Mucosa of gallbladder (tissue), 1 donor: ENCODE measurements at places on chromosomes 16 and 17. TPM values are rescaled to one million over a fixed set of nuclear protein-coding genes. Genes with fewer than 3 reads are reported as not detected.

The RND2 gene
- 2.8 TPM for total RNA-seq

The YBX2 gene
- 1.4 TPM for total RNA-seq

The KRTAP4-1 gene
- not detected for total RNA-seq

The TEKT1 gene
- not detected for total RNA-seq

The CCL7 gene
- total RNA-seq, result not detected

DNA sequence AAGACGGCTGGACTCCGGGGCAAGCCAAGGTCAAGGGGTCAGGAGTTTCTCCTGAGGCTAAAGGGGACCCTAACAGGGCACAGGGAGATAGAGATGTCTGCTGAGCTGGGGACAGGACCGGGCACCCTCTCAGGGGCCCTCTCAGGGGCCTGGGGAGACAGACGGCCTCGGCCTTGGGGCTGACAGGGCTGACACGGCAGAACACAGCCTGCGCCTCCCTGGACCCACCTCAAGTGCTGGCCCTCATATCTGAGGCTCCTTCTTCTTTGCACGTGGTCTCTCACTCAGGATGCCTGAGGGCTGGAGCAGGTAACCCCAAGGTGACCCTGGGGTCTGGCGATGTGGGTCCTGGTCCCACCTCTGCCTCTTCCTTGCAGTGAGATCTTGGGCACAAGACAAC lies 186.9 kb upstream of the TNRC6C start:
- DNase-seq, result no peak

DNA sequence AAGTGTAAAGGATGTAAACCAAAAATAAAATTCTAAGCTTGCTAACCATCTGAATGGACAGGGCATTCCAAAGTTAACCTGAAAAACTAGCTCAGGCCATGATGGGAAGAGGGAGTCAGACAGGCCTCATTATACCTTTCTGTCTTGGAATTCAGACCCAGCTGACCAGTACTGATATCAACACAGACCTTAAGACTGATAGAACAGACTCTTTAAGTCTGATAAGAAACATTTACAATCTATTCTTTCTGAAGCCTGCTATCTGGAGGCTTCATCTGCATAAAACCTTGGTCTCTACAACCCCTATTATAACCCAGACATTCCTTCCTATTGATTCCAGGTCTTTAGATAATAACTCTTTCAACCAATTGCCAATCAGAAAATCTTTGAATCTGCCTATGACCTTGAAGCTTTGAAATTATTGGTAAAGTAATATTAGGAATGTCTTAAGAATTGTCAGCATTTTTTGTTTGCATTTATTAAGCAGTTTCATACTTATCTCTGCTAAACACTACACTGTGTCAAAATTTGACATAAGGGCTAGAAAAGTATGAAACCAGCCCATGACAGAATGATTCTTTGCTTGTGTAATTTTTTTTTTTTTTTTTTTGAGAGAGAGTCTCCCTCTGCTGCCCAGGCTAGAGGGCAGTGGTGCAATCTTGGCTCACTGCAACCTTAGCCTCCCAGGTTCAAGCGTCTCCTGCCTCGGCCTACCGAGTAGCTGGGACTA lies 12.9 kb upstream of the PRSS54 start:
- no peak for DNase-seq

DNA sequence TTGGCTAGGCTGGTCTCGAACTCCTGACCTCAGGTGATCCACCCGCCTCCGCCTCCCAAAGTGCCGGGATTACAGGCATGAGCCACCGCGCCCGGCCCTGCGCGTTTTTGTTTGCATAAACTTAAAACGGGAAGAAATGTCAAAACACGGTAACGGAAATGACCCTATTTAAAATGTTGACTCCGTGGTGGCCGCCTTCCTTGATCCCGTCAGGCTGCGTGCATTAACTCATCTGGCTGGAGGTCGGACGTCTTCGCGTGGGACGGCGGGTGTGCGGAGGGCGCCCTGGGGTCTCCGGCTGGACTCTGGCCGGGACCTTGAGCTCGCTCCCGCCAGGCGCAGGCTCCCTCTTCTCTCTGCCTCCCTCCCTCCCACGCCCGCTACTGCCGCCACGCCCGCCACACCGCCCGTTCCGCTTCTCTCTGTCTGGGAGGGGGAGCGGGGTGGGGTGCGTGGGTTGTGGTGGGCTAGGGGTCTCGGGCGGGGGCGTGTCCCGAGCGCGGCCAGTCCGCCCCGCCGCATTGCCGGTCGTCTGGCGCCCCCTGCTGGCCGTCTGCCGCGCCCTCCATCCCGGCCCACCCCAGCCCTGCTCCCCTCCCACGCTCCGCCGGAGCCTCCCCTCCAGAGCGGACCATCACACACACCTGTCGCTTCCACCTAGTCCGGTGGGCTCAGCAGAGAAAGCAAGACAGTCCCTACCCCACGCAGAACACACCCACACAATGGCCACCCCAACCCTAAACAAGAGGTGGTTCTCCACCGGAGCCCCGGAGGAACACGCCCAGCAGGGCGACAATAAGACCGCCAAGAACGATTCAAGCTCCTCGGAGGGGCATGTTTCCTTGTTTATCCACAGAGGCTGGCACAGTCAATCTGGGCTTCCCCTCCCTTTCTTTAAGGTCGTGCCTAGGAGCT lies 1.2 kb upstream of the CCDC42 start:
- peak; percentile 63 for DNase-seq

- no peak for DNase-seq
Measured at GRCh38 chr16:168424-168823, 2.6 kb downstream of the HBM start.

DNA sequence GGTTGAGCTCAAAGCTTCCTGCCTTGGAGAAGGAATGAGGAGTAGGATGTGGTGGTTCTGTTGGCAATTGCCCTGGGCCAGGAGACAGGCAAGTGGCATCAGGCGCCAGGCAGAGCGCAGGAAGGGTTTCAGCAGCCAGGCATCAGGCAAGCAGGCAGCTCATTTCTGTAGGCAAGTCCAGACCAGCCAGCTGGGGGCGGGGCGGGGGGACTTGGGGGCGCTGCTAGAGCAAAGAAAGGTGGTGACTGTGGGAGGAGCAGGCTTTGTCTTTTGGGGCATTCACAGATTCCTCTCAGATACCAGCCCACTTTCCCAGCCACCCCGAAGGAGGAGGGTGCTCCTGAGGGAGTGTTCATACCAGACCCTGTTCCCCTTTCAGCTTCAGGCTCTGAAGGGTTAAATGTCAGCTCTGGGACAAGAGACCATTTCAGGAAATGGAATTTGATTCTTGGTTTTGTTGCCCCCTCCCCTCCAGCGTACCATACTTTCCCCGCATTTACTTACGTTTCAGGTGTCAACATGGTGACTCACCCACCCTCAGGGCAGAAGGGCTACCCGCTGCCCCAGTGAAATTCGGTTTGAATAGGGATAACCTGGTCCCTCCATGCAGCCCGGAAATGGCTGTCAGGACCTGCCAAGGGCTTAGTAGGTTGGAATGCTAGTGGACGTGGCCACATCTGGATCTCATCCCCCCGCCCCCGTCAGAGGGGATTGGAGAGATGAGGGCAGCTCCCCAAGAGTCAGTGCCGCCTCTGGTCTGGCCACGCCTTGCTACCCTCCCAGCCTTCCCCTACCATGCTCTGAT lies 13.2 kb downstream of the NGFR start:
- no peak for DNase-seq

GRCh38 chr17:15456496-15456895 lies 10.9 kb downstream of the CDRT4 start:
- no peak for DNase-seq
